ENCODE measurements at places on chromosomes 2 and 18. TPM values are rescaled to one million over a fixed set of nuclear protein-coding genes. Genes with fewer than 3 reads are reported as not detected.

Gene REG1B
- total RNA-seq, result not detected

Gene OTX1
- total RNA-seq, result 0.33 TPM

Gene CNRIP1
- 40.0 TPM for total RNA-seq

Gene KCNG2
- total RNA-seq, result not detected

Gene PXDN
- 307 TPM for total RNA-seq

Gene RESP18
- not detected for total RNA-seq

Gene GKN2
- not detected for total RNA-seq

Gene ATP6V1B1
- not detected for total RNA-seq

Gene IL37
- not detected for total RNA-seq

Gene CHRNG
- not detected for total RNA-seq

Gene EIPR1
- total RNA-seq, result 44.8 TPM

Gene FBXO48
- 0.20 TPM for total RNA-seq

Gene TRPM8
- total RNA-seq, result not detected

Gene PSMA8
- not detected for total RNA-seq

Gene C2orf66
- total RNA-seq, result 0.07 TPM

Gene DAPL1
- not detected for total RNA-seq

Gene NEB
- total RNA-seq, result 0.92 TPM

Gene KCNE4
- not detected for total RNA-seq

Gene SEPTIN10
- total RNA-seq, result 104 TPM

Gene SCG2
- total RNA-seq, result not detected

Gene PCARE
- total RNA-seq, result not detected

Gene ZNF519
- 2.3 TPM for total RNA-seq

Gene MAP4K4
- 374 TPM for total RNA-seq

Gene FIGN
- total RNA-seq, result 0.99 TPM

Gene EFR3B
- total RNA-seq, result 0.28 TPM

Gene MYO5B
- 0.14 TPM for total RNA-seq

Gene GIGYF2
- total RNA-seq, result 65.4 TPM

Gene TUBB8B
- not detected for total RNA-seq

Gene UGT1A3
- not detected for total RNA-seq

Gene NPPC
- total RNA-seq, result not detected

Gene SCYGR4
- not detected for total RNA-seq

Gene RFX8
- 1.3 TPM for total RNA-seq
